ENCODE measurements at places on chromosomes 16 and 17. TPM values are rescaled to one million over a fixed set of nuclear protein-coding genes. Genes with fewer than 3 reads are reported as not detected.

The SPNS3 gene
- total RNA-seq: 1.3 TPM

The CRYBA1 gene
- not detected for total RNA-seq

The CCL3 gene
- total RNA-seq: 6.0 TPM

The DNAI2 gene
- total RNA-seq: 0.69 TPM

DNA sequence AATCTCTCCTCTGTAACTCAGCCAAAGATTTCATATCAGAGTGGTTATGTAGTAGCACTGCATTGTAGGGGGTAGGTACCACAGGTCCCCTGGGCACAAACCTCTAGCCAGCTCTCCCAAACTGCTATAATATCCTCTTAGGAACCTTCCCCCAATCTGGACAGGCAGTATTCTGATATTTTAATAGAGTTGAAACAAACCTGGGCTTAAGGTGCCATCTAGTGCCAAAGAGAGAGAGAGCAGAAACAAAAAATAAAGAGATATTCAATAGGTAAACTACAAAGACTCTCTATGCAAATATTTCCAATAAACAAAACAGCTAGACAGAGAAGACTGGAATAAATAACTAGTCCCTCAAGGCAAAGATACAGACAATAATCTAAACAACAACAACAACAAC lies 1070.0 kb downstream of the CDH11 start:
- DNase-seq: peak; percentile 18

GRCh38 chr17:78817123-78817522 lies 23.5 kb downstream of the USP36 start:
- no peak for DNase-seq

DNA sequence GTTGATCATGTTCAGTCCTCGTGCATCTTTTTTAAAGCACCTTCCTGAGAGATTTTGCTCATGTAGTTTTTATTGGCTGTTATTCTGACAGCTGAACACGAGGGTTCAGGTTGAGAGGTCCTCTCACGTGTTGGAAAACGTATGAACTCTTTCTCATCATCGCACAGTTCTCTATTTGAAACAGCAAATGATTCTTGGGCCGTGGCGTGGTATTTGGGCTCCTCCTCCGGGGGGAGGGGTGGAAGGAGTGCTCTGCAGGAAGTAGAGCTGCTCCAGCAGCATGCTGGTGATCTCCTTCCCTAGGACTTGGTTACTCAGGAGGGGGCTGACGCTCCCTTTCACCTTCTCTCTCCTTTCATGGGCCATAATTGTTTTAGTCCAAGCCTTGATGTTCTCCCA lies 70.4 kb downstream of the KSR1 start:
- DNase-seq: no peak

- DNase-seq: no peak
Measured at GRCh38 chr16:69513180-69513966, 52.4 kb upstream of the NFAT5 start.

- no peak for DNase-seq
Measured at GRCh38 chr17:76626442-76626841, 17.1 kb downstream of the ST6GALNAC1 start.

Data from spinal cord (tissue), 10 donors.